Upper lobe of left lung (tissue), 6 donors: ENCODE measurements at places on chromosomes 4 and X. TPM values are rescaled to one million over a fixed set of nuclear protein-coding genes. Genes with fewer than 3 reads are reported as not detected.

The TASL gene
- total RNA-seq, result 7.2 TPM

The POLR2B gene
- 50.7 TPM for total RNA-seq

The CA5B gene
- 11.0 TPM for total RNA-seq

The PRDM8 gene
- 1.7 TPM for total RNA-seq

DNA sequence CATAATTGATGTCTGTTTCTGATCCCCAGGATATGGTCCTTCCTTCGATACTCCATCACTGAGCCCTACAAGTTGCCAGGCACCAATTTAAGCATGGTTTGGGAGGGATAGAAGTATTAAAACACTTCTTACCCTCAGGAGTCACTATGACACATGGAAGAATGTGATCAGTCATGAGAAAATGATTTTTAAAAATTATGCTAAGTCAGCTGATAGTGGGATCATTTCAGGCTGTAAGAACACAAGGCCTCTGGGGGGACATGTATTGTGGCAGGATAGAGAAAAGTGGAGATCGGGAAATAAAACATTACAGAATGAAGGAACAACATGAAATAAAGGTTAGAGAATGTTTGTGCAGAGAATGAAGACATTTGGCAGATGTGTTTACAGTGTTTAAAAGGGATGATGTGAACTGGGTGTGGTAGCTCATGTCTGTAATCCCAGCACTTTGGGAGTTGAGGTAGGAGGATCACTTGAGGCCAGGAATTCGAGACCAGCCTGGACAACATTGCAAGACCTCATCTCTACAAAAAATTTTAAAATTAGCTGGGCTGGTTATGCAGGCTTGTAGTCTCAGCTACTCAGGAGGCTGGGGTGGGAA is 64.0 kb downstream of the ELOVL6 start:
- no peak overlapping the region for H3K27ac ChIP-seq
- no peaks in the 10 kb centered on the region for H3K27me3 ChIP-seq
- DNase-seq, result no peak

GRCh38 chr4:1492142-1492457 is 85.9 kb upstream of the NKX1-1 start:
- no peak for DNase-seq
- H3K27ac ChIP-seq, result no peak overlapping the region
- no peaks in the 10 kb centered on the region for H3K36me3 ChIP-seq
- no peaks in the 10 kb centered on the region for H3K27me3 ChIP-seq
- H3K4me1 ChIP-seq, result no peaks in the 10 kb centered on the region

DNA sequence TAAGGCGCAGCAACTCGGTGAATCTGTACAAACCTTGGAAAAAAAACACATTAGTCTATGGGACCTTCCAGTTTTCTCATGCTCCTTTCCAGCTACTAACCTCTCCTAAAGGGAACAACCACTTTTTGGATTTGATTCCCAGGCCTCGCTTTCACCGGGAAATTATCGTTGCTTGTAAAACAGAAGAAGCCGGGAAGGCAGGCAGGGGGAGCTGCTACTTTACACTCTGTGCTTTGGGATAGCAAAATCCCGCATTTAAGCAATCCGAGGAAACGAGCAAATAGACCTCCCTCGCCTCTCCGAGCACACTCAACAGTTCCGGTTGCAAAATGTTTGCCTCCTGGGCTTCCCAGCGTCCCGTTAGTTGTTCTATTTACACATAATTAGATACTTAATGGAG is 1.2 kb downstream of the CD38 start:
- peak overlapping the region; percentile 73 for H3K4me3 ChIP-seq
- peak overlapping the region; percentile 78 for H3K27ac ChIP-seq

DNA sequence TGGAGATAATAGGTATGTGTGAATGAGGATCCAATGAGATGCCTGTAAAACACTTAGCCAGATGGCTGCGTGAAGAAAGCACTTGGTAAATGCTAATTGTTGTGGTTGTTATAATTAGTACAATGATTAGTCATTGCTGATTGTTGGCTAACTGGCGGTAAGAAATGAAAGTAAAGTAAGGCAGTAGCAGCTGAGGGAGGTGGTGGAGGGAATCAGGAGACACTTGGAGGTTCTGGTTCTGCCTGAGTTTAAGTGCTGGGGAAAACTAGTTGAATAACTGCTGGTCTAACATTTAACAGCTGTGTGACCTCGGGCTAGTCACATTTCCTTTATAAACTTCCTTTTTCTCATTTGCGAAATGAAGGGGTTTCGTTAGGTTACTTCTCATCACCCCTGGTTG is 30.9 kb downstream of the CD38 start:
- H3K27me3 ChIP-seq, result no peaks in the 10 kb centered on the region
- no peaks in the 10 kb centered on the region for H3K36me3 ChIP-seq
- no peak for DNase-seq
- H3K4me3 ChIP-seq, result no peak overlapping the region
- no peak overlapping the region for H3K27ac ChIP-seq
- peaks cover 8% of the 10 kb centered on the region for H3K4me1 ChIP-seq

DNA sequence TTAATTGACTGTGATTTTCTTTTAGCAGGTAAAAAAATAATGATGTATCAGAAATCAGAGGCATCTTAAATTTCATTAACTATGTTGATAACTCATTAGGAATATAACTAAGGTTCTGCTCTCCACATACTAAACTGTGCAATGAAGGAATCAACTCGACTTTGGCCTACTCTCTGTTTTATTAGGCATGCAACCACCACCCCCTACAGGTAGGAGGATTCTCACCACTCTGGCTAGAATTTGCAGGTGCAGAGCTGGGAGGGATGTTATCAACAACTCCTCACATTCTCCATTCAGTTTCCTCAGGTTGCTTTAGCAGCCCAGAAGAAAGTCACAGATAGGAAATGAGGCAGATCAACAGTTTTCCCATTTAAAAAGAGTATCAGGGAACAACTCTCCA is 160.1 kb downstream of the COX18 start:
- H3K27me3 ChIP-seq, result no peaks in the 10 kb centered on the region
- no peak overlapping the region for H3K4me3 ChIP-seq
- H3K36me3 ChIP-seq, result no peaks in the 10 kb centered on the region
- no peaks in the 10 kb centered on the region for H3K4me1 ChIP-seq
- DNase-seq, result no peak
- no peak overlapping the region for H3K27ac ChIP-seq

DNA sequence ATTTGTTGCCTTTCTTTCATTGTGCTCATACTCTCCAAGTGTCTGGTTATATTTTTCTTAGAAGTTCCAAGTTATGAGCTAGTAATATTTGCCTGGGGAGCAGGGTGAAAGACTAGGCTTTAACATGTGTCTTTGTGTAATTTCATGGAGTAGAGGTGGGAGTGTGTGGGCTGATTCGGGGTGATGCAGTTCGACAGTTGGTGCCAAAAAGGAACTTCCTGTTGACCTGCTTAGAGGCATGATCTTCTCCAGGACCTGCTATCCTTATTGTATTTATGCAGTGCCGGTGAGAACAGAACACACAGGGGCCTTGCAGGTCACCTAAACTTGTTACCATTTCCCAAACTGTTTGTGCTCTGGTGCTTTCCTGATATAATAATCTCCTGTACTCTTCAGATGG is 21.2 kb downstream of the USP53 start:
- H3K4me3 ChIP-seq, result no peak overlapping the region
- H3K36me3 ChIP-seq, result peaks cover 4% of the 10 kb centered on the region
- H3K27me3 ChIP-seq, result no peaks in the 10 kb centered on the region
- peaks cover 14% of the 10 kb centered on the region for H3K4me1 ChIP-seq

GRCh38 chrX:2572740-2573139 is 72.0 kb upstream of the DHRSX start:
- no peaks in the 10 kb centered on the region for H3K36me3 ChIP-seq
- H3K4me3 ChIP-seq, result no peak overlapping the region
- no peak for DNase-seq
- no peaks in the 10 kb centered on the region for H3K27me3 ChIP-seq
- no peak overlapping the region for H3K27ac ChIP-seq

DNA sequence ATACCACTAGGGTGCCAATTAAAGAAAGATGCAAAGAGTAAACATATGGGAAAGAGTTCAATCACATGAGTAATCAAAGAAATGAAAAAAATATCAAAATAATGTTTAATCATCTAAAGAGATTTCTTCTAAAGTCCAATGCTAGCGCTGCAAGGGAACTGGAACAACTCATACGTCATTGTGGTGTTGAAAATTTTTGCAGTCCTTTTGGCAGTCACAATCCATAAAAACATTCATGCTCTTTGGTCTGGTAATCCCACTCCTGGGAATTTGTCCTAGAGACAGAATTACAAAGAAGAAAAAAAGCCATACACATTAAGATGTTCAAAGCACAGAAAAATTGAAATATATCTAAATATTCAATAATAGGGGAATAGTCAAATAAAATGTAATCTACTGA is 4.6 kb downstream of the P2RY4 start:
- DNase-seq, result no peak
- no peak overlapping the region for H3K4me3 ChIP-seq
- no peaks in the 10 kb centered on the region for H3K4me1 ChIP-seq
- no peaks in the 10 kb centered on the region for H3K36me3 ChIP-seq

GRCh38 chr4:109702950-109703663 is at the start of gene CASP6:
Gene CASP6 (minus strand): TSS chr4:109703445. CDS start chr4:109703395, 50 bp downstream.
- H3K27me3 ChIP-seq, result no peaks in the 10 kb centered on the region
- peaks cover 18% of the 10 kb centered on the region for H3K4me1 ChIP-seq
- DNase-seq, result peak; percentile 94
- H3K27ac ChIP-seq, result peak within 1 kb of the TSS; percentile 85
- peak within 1 kb of the TSS; percentile 85 for H3K4me3 ChIP-seq
- no peaks in the 10 kb centered on the region for H3K36me3 ChIP-seq
